Bronchus fibroblast of lung (primary cell): ENCODE measurements at places on chromosomes 2 and 18. TPM values are rescaled to one million over a fixed set of nuclear protein-coding genes. Genes with fewer than 3 reads are reported as not detected.

The CCDC148 gene
- total RNA-seq = 0.45 and 0.50 TPM in 2 replicates

The PCARE gene
- not detected in 2 replicates for total RNA-seq

The ESPNL gene
- total RNA-seq = 5.2 and 6.4 TPM in 2 replicates

The SOWAHC gene
- total RNA-seq = 4.6 and 5.0 TPM in 2 replicates

The MARCO gene
- total RNA-seq = not detected in 2 replicates

The GPBAR1 gene
- 0.17 TPM in 1 of 2 replicates, not detected in the other for total RNA-seq

The CKAP2L gene
- total RNA-seq = 18.6 and 19.8 TPM in 2 replicates

The UGT1A8 gene
- not detected in 2 replicates for total RNA-seq

The AQP12B gene
- total RNA-seq = not detected in 2 replicates

The HNRNPLL gene
- total RNA-seq = 29.1 and 31.8 TPM in 2 replicates

The C2orf66 gene
- total RNA-seq = not detected in 2 replicates

The SH3BP4 gene
- 61.0 and 62.1 TPM in 2 replicates for total RNA-seq

The IDH1 gene
- total RNA-seq = 162 and 184 TPM in 2 replicates

The SCN2A gene
- 1.0 and 1.2 TPM in 2 replicates for total RNA-seq

The SCN7A gene
- total RNA-seq = 0.74 and 0.84 TPM in 2 replicates

The EFHD1 gene
- total RNA-seq = 0.45 TPM in 1 of 2 replicates, not detected in the other

The FAP gene
- 33.3 and 40.7 TPM in 2 replicates for total RNA-seq

The DTNB gene
- total RNA-seq = 5.6 and 5.9 TPM in 2 replicates

The ADGRF3 gene
- total RNA-seq = under 0.01 TPM in 1 of 2 replicates, not detected in the other

The GAREM1 gene
- total RNA-seq = 2.2 and 3.0 TPM in 2 replicates

The POU3F3 gene
- total RNA-seq = under 0.01 TPM in 1 of 2 replicates, not detected in the other

The MYL1 gene
- total RNA-seq = not detected in 2 replicates

The TRIM43 gene
- total RNA-seq = not detected in 2 replicates

The SERPINB3 gene
- total RNA-seq = not detected in 2 replicates

The PPP3R1 gene
- 14.1 and 15.6 TPM in 2 replicates for total RNA-seq

The FOXI3 gene
- not detected in 2 replicates for total RNA-seq

The LYG2 gene
- not detected in 2 replicates for total RNA-seq
